Activated CD8-positive, alpha-beta memory T cell treated with anti-CD3 and anti-CD28 coated beads for 48 hours (primary cell): ENCODE measurements at places on chromosomes 3 and 15.

GRCh38 chr15:90086868-90087268, 15.4 kb downstream of the IDH2 start:
- DNase-seq, result no peak

- DNase-seq, result no peak
Measured at GRCh38 chr3:34260271-34261000, 462.0 kb downstream of the PDCD6IP start.

DNA sequence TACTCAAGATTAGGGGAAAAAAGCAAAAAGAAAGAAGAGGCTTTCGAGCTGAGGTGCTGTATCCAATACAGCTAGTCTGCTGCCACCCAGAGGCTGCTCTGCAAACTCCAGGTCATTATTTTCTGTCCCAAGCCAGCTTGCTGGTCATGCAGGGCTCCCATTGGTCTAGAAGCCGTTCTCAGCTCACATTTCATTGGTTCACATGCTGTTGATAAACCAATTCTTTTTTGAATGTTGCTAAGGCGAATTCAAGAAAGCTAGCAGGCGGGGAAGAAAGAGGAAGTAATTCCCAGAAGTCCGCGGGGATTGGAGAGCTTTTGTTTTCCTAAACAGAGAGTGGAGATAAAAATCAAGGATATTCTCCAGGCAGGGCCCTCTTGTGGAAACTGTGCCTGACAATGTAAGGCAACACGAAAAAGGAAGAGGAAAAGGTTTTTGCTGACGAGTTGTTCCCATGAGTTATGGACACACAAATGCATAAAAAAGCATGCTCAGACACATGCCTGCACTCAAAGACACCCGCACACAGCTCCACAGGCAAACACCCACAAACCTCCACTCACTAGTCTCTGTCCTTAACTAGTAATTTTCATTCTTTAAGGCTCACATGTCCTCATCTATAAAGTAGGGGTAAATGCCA, 33.4 kb downstream of the FSTL1 start:
- DNase-seq, result peak; percentile 59

- DNase-seq, result no peak
Measured at GRCh38 chr3:58299839-58300516, 6.1 kb upstream of the RPP14 start.

GRCh38 chr15:66948294-66948693, 117.1 kb upstream of the SMAD3 start:
- DNase-seq, result no peak

- DNase-seq, result no peak
Measured at GRCh38 chr15:47410247-47410646, 307.1 kb upstream of the SEMA6D start.

GRCh38 chr3:99212969-99213368, 311.5 kb upstream of the DCBLD2 start:
- no peak for DNase-seq

DNA sequence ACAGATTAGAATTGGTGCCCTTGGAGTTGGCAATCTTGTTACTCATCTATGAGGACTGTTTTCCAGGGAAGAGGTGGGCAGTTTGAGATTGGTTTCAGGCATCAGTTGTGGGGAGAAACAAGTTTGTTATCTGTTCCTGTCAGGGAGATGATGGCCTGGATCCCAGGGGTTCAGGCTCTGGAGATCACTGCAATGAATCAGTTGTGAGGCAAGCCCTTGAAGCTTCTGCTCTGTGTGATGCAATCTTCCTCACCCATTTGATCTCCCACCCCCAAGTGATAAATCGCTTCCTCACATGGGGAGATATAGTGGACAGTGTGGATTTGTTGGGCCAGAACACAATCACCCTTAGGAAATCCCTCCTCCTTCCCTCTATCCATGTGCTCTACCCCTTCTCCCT, 276.6 kb upstream of the LRTM1 start:
- DNase-seq, result no peak

DNA sequence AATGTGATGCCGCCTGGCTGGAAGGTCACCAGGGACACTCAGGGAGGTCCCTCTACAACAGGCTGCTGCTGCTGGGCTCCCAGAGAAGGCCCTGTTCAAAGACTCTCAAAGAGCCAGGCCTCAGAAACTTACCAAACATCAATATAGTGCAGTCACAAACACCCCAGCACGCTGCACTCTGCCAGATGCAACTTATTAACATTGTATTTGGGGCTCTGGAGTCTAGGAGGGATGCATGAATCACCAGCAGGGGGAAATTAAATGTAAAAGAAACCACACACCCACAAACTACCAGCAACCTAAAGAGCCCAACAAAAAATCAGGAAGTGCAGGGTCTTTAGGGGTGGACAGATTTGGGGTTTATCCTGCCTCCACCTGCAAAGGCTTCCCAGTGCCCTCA, 74.6 kb upstream of the SPATA12 start:
- DNase-seq, result no peak
